ENCODE measurements at places on chromosomes 3 and 15.

DNA sequence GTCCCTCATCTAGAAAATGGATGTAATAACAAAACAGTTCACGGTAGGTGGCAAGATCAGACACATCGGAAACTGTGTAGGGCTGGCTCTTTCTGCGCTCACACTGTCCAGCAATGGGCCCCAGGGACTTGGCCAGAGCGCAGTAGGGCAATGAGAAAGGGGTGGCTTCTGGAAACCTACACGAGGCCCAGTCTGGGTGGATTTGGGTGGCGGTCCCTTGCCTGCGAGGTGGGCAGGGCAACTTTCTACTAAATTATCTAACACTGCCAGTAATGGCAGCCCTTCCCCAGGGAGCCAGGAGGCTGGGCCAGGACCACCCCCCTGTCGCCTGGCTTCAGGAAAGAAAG lies 2.1 kb upstream of the TNK2 start:
- no peak for DNase-seq

DNA sequence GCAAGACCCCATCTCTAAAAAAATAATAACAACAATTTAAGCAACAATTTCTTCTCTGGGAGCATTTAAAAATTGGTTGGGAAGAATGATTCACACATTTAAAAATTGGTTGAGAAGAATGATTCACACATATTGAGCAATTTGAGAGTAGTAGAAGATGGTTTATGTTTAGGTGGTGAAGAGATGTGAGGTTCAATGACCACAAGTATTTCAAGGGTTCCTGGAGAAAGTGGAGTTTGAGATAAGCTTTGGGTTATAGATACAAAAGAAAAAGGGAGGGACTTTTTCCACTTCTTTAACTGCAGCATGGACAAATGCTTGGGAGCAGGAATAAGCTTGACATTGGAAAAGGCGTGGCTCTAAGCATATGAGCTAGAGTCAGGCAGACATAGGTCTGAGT lies 145.7 kb upstream of the NPHP3 start:
- peak; percentile 32 for DNase-seq

DNA sequence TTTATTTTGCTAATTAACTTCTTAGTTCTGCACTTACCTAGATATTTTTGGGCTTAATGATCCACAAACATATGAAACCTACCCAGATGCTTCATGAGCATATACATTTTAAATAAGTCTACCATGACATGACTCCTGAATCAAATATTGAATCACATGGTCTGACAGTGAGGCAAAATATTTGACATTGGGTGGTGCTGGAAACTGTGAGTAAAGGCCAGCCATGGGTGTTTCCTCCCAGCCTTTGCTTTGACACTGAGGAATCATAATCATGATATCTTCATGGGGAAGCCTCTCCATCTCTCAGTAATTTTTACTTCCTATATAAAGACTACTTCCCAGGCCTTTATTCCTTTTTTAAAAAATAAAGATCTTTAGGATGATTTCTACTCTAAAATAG lies 22.8 kb upstream of the SSR3 start:
- DNase-seq, result peak; percentile 48

DNA sequence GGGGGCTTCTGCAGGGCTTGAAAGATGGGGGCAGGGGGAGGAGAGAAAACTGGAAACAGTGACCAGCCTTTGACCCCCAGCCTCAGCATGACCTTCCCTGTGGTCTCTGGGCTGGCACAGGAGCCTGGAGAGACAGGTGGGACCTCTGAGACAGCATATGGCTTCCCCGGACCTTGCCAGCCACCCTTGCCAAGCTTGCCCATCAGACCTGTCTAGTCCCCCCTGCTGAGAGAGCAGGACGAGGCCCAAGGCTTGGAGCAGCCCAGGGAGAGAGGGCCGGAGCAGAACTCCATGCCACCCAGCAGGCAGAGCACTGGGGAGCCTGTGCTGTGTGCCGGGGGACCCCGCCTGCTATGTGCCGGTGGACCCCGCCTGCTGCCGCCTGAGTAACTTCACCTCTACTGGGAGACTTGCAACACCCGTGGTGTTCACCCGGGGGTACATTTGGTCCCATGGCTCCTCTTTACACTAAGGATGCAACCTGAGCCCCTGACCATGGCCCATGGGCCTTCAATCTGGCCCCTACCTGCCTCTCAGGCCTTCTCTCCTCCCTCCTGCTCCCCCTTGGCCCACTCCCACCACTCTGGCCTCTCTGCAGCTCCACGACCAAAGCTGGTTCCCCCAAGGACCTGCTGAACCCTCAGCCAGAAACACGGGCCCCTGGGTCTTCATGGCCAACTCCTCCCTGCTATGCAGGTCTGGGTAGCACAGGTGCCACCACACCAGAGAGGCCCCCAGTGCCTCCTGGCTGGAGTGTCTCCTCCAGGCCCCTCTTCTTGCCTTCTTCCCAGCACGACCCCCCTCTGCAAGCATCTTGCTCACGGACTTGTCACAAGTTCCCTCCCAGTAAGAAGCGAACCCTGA lies 21.1 kb upstream of the SLC41A3 start:
- no peak for DNase-seq

DNA sequence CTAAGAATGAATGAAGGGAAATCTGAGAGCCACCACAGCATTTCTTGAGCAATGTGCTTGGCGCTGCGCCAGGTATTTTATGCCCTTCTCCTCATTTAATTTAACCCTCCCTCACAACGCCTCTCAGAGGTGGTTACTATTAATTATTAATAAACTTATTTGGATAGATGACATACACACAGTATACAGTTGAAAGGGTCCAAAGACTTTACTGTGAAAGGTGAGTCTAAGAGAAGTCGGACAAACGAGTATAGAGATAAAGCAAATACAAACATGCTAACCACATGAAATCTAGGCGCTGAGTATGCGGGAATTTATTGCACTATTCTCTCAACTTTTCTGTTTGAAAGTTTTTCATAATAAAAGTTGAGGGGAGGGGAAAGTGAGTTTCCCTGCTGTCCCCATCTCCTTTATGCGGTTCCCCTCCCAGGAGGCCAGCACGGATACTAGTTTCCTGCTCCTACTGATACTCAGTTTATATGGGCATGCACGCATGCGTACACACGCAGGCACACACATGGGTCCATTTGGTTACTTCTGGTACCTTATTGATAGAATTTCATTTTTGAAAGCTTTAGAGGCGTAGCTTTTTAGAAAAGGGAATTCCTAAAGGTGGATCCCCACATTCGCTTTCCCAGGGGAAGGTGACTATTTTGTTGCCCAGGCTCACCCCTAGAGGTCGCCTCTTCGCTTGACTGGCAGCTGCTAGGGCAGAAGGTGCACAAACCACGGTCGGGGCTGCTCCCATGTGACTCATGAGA lies 28.5 kb upstream of the KCTD6 start:
- peak; percentile 91 for DNase-seq

- no peak for DNase-seq
These were observed 228.3 kb downstream of the MFSD1 start for GRCh38 chr3:159030138-159030670.

DNA sequence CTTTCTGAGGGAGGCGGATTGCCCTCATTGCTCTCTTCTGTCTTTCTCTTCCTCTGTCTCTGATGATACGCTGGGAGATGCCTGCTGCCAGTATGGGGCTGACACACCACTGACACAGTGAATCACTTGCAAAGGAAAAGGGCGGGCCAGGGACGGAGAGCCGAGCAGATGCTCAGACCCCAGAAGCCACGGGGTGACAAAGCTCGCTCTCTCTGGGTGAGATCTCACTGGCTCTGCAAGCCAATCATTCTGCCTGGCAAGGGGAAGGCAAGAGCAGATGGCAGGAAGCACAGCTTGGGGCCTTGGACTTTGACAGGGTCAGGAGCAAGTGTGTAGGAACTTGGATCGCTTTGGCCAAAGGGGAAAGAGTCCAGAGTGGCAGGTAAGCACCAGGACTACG lies 198.7 kb downstream of the NTRK3 start:
- DNase-seq, result peak; percentile 41

DNA sequence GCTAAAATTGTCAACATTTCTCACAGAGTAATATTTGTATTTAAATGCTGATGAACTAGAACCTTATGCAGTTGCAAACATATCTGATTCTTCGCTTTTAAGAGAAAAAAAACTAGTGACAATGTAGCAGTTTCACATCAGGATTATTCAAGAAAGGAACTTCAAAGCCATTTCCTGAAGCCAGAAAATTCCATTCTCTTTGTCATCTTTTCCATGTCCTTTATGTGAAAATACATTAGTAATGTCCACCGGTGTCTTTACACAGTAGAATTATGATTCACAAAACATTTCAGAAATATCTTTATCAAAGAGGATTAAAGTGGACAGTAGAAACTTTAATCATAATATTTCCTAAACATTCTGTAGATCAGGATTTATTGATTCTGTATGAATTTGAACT lies 12.7 kb upstream of the LXN start:
- DNase-seq, result peak; percentile 63

DNA sequence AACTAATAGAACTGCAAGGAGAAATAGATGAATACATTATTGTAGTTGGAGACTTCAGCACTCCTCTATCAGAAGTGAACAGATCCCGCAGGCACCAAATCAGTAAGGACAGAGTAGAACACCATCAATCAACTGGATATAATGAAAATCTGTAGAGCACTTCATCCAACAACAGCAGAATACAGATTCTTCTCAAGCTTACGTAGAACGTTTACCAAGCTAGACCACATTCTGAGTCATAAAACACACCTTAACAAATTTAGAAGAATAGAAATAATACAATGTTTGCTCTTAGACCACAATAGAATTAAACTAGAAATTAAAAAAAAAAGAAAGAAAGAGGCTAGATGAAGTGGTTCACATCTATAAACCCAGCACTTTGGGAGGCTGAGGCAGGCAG lies 70.7 kb upstream of the NEDD4 start:
- DNase-seq, result no peak

DNA sequence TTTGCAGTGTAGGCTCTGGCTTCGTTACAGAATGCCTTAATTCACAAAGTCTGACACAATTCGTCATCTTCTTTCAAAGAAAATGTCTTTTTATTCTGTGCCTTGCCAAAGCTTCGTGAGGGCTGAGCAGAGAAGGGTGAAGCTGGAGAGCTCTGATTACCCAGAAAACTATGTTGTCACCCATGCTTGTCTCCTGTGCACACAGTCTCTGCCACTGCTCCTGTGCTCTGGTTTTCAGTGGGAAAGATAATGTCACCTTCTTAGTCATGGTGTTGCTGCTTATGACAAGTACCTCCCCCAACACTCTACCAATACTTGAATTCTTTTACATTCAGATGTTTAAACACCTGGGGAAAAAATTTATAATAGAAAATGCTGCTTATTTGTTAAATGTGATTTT lies 509.2 kb upstream of the GRM7 start:
- DNase-seq, result no peak

DNA sequence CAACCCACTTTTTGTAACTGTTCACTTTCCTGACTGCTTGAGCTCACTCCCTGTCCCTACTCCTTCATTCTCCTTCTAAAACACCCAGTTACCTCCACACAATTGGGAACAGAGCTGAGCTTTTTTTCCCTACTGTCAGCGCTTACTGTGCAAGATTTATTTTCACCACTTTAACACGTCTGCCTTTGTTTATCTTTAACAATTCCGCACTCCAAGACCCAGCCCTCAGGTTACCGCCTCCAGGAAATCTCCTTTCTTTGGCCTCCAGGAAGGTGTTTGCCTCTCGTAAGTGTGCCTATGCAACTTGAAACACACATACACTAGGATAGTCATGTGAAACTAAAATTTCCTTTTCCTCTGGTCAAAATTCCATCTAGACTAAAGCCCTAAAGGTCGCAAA lies 271.9 kb upstream of the TPRG1 start:
- DNase-seq, result no peak
